RPMI8226 (cell line): ENCODE measurements at places on chromosomes 1 and 21.
A peak's percentile ranks its signal among the peaks of the same experiment; 100 is the strongest.

DNA sequence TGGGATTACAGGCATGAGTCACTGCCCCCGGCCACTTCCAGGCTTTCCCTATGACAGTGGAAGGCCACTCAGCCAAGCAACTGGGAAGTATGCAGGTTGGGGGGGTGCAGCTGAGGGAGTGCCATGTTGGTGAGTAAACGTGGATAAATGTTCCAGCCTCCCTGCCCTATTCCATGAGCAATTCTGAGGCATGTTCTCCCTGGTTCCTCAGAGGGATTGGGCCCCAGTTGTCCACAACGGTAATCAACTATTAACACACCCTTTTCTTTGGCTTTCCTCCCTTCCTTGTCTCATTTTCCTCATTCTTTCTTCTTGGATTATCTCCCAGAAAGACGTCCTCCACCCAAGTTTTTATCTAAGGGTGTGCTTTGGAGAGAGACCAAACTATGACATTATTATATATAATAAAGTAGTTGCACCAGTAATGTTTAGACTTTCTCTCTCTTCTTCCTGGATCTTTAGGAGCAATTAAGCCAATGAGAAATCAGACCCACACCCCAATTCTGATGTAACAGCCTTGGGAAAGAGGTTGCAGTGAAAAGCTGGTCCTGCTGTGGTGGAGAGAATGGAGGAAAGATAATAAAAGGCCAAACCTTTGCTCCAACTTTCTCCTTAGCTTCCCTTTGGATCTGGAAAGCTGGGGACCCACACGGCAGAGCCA, 6.8 kb upstream of the SLAMF9 start:
- DNase-seq: no peak

GRCh38 chr1:83787246-83787998, 211.5 kb downstream of the TTLL7 start:
- DNase-seq: no peak

- DNase-seq: no peak
Observed at GRCh38 chr1:7006996-7007871, 222.0 kb downstream of the CAMTA1 start.

GRCh38 chr1:6850537-6850936, 65.3 kb downstream of the CAMTA1 start:
- no peak for DNase-seq

DNA sequence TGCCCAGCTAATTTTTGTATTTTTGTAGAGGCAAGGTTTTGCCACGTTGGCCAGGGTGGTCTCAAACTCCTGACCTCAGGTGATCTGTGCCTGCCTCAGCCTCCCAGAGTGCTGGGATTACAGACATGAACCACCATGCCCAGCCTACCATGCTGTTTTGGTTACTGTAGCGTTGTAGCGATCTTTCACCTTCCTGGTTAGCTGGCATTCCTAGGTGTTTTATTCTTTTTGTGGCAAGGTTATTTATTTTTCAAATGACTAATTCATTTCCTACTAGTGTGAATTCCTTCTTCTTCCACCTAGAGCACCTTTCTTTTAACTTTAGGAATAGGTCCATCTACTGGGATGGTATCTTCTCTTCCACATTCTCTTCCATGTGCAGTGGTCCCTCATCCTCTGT, 29.3 kb downstream of the TMEM200B start:
- DNase-seq: no peak

GRCh38 chr1:24980836-24981630, 51.0 kb upstream of the RUNX3 start:
- DNase-seq: no peak

DNA sequence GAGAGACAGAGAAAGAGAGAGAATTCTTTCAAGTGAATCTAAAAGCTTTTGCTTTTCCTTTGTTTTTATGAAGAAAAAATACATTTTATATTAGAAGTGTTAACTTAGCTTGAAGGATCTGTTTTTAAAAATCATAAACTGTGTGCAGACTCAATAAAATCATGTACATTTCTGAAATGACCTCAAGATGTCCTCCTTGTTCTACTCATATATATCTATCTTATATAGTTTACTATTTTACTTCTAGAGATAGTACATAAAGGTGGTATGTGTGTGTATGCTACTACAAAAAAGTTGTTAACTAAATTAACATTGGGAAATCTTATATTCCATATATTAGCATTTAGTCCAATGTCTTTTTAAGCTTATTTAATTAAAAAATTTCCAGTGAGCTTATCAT, 117.6 kb downstream of the PTPRC start:
- DNase-seq: no peak

DNA sequence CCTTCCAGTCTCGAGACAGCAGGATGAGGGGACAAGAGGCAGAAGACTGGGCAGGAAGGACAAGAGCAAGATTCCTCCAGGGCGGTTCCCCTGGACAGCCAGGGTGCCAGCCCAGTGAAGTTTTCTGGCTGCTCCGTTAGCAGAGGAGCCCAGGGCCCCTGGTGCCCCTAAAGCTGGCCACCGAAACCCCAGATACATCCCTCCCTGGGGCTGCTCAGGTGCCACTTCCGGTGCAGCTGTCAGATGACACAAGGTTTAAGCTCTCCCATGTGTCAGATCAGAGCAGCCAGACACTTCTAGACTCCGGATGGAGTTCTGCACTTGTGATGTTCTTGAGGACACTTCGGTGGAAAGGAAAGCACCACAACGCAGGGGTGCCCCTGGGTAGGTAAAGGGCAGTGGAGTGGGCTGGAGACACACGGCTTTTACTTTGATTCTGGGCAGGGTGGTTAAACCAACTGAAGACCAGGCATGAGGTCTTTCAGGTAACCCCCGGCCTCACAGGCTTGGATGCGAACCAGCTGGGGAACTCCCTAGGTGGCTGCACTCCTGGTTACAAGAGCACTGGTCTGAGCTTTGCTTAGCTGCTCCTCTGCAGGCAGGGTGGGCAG, 85.7 kb downstream of the ITPKB start:
- peak; percentile 88 for DNase-seq

DNA sequence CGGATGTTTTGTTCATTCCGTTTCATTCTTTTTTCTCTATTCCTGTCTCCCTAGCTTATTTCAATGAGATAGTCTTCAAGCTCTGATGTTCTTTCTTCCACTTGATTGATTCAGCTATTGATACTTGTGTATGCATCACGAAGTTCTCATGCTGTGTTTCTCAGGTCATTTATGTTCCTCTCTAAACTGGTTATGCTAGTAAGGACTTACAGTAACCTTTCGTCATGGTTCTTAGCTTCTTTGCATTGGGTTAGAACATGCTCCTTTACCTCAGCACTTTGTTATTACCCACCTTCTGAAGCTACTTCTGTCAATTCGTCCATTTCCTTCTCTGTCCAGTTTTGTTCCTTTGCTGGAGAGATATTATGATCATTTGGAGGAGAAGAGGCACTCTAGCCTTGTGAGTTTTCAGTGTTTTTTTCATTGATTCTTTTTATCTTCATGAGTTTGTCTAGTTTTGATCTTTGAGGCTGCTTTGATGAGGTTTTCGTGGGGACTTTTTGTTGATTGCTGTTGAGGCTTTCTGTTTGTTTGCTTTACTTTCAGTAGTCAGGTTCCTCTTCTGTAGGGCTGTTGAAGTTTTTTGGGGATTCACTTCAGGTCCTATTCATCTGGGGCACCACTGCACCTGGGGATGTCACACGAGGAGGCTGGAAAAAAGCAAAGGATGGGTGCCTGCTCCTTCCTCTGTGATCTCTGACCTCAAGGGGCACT, 496.9 kb upstream of the LRRC7 start:
- no peak for DNase-seq

- DNase-seq: peak; percentile 93
Observed at GRCh38 chr1:193537266-193538002, 351.0 kb upstream of the B3GALT2 start.

DNA sequence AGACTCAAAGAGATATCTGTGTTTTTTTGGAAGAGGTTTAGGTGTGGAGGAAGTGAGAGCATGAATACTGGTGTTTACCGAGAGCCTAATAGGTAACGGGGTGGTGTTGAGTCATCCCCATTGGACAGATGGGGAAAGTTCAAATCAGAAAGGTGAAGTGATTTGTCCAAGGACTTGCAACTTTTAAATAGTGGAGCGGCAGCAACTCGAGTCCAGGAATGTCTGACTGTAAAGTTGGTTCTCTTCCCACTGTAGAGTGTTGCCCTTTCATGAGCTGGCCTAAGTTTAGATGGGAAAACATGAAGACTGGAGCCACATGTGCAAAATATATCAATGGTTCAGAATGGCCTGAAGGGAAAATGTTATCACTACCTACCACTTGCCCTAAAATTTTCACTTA, 125.7 kb downstream of the LYPLAL1 start:
- no peak for DNase-seq

DNA sequence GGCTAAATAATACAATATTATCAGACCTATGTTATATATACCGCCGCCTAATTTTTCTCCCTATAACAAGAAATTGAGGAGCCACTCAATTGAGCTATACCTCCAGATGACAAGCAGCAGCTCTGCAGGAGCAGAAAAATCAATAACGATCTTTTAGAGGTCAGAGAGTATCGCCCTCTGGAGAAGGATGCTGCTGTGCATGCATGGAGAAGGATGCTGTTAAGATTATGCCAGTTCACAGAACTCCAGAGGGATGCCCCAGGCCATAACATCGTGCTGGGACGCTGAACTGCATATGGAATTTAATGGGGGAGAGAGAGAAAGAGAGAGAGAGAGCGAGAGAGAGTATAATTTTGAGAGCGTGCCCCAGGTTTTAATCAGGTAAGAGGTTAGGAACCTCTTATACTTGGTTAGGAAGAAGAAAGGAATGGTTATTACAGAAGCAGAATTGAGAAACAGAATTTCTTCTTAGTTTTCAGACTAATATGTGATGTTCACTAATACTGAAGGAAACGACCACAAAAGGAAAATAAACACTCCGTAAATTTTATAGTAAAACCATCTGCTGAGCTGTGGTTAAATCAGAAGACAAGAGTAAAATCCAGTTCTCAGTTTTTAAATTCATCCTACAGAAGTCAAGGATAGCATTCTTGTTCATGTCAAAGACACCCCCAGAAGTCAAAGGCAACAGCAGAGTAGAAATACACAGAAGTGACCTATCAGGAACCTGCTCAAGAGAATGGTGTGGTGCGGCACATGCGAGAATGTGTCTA, 111.1 kb downstream of the SMYD2 start:
- no peak for DNase-seq

DNA sequence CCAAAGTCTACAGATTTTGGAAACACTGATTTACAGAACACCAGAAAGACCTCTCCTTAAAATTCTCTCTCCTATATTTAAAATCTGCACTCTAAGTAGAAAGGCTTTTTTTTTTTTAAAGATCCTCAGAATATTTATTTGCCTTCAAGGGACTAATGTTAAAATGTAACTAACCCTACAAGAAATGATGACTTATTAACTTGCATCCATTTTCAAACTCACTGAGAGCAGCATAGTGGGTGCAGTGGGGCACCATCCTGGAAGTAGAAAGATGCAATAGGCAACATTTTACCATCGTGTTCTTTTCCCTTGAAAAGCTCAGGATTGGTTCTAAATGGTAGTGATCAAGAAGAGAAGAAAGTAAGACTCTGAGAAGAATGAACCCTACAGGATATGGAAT, 498.1 kb downstream of the NEGR1 start:
- DNase-seq: no peak

GRCh38 chr1:50271968-50272578, 151.2 kb downstream of the DMRTA2 start:
- peak; percentile 48 for DNase-seq

DNA sequence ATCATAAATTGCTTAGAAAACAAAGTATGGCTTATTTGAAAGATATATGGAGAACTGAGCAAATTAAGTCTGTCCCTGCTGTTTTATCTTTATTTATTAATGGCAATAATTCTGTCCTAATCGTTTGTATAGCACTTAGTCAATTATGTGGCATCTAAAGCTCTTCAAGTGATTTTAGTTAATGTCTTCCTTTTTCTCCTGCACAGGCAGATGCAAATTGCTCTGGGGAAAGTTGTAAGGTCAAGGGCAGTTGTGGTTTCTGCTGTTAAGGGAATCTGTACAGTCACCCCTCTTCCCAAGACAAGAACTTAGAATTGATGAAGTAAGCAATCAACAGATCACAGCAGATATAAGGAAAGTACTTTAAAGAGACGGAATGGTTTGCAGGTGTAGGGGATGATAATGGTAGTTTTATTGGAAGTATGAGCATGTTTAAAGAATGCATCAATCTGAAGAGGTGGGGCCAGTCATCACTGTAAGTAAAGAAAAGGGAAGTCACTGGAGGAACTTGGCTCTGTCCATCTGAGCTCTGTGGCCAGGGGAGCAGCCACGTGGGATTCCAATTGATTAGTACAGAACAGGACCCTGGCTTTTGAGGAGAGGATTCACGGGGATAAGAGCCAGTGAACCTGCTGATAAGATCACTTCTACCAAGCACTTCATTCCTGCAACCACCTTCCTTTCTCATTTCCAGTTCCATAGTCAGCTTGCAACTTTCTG, 116.0 kb upstream of the KCNJ6 start:
- no peak for DNase-seq

DNA sequence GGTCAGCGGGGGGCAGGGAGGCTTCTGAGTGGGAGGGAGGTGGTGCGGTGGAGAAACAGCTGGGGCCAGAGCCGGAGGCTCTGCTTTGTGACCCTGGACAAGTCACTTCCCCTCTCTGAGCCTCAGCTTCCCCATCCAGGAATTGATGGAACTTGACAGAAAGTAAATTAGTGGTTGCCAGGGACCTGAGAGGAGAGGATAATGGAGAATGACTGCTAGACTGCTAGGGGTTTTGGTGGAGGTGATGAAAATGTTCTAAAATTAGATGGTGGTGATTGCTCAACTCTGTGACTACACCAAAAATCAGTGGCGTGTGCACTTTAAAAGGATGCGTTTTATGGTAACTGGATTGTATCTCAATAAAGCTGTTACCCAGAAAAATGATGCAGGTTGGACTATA, 100.9 kb downstream of the ARHGEF10L start:
- no peak for DNase-seq

DNA sequence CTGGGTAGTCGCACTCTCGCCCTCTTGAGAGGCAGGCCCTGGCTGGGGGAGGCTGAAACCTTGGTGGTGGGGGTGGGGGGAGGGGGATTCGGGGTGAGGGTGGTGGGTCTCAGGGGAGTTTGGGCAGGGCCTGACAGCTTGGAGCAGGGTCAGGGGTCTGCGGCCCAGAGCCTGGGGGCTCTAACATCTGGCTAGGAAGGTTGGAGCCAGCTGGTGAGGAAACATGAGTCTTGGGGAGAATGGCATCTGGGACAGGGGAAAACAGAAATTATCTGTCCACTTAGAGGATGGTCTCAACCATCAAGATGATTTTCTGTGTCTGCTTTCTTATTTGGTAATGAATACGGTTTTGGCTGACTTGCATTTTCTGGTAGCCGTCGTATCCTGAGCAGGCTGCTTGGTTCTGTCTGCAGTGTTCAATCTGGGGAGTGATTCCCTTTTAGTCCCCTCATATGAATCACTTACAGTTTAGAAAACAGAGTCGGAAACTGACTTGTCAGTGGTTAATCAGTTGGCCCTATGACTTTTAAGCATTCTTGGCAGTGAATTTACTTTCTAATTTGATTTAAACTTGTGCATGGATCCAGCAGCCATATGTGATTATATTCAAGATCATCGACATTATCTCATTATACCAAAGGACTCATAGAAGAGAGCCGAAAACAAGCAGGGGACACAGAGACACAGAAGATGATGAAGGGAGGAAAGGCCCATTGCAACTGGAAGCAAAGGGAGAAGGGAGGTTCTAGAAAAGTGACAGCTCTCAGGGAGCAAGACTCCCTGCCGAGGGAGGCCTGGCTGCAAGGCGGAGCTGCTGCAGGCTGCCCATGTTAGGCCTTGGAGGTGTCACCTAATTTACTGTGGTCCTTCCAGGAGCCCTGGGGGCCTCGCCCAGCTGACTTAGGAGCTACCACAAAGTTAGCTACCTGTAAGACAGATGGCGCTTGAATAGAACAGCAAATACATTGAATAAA, 237.6 kb downstream of the SDCCAG8 start:
- no peak for DNase-seq

GRCh38 chr1:31830065-31830464, 14.2 kb upstream of the SPOCD1 start:
- no peak for DNase-seq
